ENCODE measurements at places on chromosomes 11 and 22.

DNA sequence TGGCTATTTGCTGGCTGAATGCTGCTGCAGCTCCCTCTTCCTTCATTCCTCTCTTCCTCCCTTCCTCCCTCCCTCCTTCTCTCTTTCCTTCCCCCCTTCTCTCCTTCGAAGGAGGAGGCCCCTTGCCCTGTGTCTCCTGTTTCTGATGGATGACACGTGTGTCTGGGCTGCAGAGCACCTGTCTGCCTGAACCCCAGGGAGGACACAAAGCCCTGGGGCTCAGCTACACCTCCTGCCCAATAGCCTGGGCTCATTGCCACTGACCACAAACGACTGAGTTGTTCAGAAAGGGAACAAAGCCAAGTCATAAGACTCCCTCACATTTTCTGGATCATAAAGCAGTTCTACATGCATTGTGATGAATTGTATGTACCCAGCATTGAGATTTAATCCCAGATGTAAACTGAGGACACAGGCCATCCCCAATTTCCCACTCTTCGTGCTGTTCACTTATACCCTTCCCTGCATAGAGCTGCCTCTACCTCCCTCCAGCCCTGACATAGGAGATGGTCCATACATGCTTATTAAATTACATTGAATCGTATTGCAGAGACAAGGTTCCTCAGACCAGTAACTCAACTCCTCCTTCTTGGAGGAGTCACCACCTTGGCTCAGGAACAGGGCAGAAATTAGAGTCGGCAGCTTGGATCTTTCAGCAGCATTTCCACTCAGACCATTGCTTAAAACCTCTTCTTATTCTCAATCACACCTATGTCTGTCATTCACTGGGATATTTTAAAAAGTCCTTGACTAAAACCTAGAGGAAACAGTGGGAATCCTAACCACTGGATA, 1.2 kb downstream of the CSRP3 start:
- no peak for DNase-seq

- DNase-seq = no peak
Observed at GRCh38 chr22:37026325-37026724, 6.8 kb downstream of the MPST start.

DNA sequence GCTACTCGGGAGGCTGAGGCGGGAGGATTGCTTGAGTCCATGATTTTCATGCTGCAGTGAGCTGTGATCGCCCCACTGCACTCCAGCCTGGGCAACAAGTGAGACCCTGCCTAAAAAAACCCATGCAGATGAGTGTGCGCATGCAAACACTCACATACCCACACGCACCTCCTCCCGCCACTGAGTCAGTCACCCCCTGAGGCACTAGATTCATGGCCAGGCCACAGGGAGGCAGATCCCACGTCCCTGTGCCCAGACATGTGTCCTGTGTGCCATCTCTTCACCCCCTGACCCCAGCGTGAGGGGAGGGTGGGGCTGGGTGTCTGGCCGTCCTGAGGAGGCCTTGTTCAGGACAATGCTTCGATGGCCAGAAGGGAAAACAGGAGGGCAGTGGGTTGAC, 15.5 kb downstream of the RELT start:
- no peak for DNase-seq

DNA sequence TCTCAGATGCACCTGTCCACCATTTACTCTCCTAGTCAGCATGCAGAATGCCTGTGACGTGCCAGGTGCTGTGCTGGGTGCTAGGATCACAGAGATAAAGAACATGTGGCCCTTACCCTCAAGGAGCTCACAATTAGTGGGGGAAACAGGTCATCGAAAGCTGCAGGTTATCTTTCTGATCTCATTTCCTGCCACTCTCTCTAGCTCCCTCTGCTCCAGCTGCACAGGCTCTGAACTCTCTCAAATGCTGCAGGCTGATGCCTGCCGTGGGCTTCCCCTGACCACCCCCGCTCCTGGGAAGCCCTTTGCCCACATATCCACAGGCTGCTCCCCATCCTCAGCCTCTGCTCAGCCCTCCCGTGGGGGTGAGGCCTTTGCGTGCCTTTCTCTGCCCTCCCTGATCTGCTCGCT, 29.6 kb downstream of the SHANK3 start:
- DNase-seq = no peak

- DNase-seq = no peak
Observed at GRCh38 chr11:61460986-61461385, 31.1 kb downstream of the SDHAF2 start.
